ENCODE measurements at places on chromosomes 1 and 21.

DNA sequence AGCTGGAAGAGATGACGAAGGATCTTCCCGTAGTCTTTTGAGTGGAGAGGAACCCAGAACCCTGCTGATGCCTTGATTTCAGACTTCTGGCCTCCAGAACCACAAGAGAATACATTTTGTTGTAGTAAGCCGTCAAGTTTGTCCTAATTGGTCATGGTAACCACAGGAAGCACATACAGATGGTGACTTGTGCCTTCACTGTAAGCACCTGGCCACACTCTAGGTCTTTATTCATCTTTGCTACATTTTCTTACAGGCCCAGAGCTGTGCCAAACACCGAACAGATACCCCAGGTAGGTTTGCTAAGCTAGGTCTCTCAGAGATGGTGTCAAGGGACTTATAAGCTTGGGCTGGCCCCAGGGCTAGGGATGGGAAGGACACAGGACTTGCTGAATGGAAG lies 4.8 kb downstream of the DHRS3 start:
- DNase-seq: no peak

- DNase-seq: no peak
Measured at GRCh38 chr1:53377438-53377841, 49.6 kb upstream of the LRP8 start.

DNA sequence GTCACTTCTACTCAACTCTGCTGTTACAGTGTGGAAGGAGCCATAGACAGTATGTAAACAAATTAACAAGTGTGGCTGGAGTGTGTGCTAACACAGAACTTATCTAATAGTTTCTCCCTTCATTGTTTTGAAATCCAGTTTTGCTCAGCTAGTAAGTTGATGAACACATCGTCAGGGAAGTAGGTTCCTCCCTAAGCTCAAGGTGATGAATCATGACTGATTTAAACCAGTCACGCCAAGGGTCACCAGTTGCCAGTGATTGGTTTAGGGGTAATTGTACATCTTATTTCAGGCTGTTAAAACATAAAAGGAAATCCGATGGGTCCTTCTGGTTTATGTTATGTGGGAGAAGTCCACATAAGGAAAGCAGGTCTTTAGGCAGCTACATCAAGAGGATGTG lies 97.0 kb upstream of the CHODL start:
- peak; percentile 14 for DNase-seq

DNA sequence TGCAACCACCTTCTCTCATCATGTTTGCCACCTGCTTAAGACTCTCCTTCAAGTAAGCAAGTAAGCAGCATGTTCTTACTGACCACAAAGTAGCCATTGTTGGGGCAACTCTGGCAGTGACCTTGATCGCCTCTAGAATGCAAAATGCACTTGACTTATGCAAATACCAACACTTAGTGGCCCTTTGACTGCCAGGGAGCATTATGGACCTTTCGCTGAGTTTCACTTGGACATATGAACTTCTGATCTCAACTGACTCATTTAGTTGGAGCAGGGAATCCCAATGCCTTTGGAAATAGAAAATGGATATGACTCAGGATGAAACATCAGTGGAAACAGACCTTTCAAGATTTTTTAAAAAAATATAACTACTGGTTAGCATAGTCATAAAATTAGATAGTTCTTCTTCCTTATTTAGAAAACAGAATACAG lies 6.1 kb upstream of the PLA2G5 start:
- DNase-seq: peak; percentile 36

DNA sequence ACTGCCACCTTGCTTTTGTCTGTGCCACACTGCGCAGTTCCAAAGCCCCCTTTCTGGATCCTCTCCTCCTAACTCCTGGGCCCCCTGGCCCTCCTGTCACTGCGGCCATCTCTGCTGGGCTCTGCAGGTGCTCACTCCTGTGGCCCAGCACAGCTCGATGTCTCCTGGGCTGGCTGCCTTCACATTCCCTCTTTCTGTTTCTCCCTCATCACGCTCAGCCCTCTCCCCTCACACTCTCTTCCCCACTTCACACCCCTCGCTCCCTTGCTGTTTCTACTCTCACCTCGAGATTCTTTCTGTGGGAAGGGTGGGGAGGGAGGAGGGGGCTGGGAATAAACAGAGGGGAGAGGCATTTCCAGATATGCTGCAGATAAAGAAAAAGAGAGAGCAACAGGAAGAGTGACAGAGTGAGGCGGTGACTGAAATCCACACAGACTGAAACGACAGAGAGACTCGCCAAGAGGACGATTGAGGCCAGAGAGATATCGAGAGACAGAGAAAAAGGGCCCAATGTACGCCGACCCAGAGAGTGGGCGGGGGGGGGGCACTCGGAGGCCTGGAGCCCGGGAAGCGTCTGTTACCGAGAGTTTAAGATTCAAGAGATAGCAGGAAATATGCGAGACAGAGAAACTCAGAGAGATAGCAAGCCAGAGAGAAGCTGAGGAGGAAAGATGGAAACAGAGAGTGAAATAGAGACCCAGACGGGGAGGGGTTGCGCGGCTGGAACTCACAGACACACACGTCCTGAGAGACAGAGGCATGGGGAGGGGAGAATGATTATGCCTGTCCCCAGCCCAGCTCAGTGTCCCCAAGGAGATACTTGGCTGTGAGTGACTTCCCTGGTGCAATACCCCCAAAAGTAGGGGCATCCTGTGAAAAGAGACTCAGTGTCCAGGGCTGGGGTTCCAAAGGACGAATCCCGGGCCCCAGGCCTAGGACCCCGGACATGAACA lies 666 bp downstream of the CSF3R start:
- no peak for DNase-seq

DNA sequence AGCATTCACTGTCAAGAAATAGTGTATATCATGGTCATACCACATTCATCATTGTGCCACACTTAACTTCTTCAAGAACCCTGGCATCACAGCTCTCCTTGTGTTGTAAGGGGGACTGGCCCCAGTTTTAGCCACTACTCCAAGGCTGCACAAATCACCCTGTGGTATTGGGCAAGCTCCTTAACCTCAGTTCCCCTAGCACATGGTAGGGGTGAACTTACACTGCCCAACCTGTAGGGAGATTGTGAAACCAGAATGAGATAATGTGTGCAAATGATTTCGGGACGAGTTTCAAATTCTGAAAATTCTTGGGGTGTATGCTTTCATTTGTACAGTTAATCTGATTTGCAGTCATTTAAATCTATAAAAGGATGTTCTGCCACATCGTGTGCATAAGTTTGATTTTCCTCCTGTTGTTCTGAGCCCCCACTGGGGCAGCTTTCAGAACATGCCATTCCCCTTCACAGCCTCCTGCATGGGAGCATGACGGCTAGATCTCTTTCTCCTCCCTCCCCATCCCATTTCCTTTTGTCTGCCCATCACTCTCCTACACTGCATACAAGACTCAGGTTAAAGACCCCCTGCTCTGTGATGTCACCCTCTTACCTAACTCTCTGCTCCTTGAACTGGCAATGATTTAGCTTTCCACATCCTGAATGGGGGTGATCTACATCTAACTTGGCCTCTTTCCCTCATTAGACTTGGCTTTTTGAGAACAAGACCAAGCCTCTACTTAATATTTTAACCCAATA lies 290.3 kb downstream of the CHRM3 start:
- DNase-seq: no peak

DNA sequence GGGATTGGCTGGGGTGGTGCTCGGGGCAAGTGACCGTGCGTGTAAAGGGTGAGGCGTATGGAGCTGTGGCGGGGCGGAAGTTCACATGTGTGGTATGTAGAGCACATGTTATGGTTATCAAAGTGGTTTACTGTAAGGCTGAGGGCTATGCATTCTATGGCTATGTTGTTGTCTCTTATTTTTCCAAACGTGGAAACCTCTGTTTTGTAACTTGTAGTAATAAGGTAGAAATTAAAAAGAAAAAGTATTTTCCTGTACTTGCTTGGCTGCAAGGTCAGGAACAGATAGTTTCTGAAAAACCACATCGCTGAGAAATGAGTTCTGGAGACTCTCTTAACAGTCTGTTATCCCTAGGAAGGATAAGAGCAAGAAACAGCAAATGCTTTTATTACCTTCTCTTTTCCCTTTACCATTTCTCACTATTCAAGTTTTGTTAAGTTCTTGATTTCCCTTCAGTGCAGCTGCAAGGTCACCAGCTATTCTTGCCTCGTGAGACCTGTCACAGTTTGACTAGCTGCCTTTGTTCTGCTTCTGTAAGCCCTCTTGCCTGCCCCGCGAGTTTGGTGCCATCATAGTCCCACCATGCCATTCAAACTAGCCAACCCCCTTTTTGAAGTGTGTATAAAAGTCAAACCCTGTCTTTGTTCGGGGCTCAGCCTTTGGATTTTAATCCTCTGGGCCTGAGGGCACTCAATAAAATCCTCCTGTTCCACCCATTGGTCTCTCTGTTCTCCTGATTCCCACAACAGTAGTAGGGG lies 9.5 kb downstream of the RNU1-2 start:
- peak; percentile 92 for DNase-seq

GRCh38 chr1:34865573-34865972 lies 6.0 kb upstream of the SMIM12 start:
- no peak for DNase-seq

DNA sequence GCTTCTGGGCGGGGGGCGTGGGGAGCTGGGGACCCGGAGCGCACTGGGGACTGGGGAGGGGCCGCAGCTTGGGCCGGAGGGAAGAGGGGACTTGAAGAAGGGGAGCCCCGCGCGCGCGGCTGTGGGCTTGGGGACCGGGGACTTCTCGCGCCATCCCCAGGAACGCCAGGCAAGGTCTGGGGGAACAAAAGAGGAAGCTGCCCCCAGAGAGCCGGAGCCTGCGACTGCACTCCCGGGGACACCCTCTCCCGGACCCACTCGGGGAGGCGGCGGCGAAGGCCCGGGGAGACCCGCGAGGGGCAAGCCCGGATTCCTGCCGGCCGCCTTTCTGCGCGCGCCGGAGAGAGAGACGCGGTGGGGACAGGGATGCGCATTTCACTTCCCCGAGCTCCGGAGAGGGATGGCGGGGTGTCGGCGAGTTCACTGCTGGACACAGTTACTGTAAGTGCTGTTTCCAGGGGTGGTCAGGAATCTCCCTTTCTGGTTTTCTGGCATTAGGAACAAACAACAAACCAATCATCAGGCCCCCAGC lies 732 bp downstream of the ABCG1 start:
- no peak for DNase-seq
